T-helper 1 cell treated with Interleukin-12 subunit alpha and Interleukin-12 subunit beta and Interleukin-4 antibody, amounts not matched to agents 30 ng/mL and 1 ng/mL, for 36 hours (primary cell): ENCODE measurements at places on chromosomes 11 and 22. TPM values are rescaled to one million over a fixed set of nuclear protein-coding genes. Genes with fewer than 3 reads are reported as not detected.

KRTAP5-9 gene
- total RNA-seq: 0.24 TPM in 1 of 2 replicates, not detected in the other

UVRAG gene
- 18.5 and 21.7 TPM in 2 replicates for total RNA-seq

CHEK1 gene
- 74.7 and 76.6 TPM in 2 replicates for total RNA-seq

VPREB1 gene
- total RNA-seq: not detected in 2 replicates

RAB38 gene
- 2.6 and 3.7 TPM in 2 replicates for total RNA-seq

HBG1 gene
- not detected in 2 replicates for total RNA-seq

WNT7B gene
- not detected in 2 replicates for total RNA-seq

KLHL35 gene
- 0.85 and 0.96 TPM in 2 replicates for total RNA-seq

NRIP3 gene
- total RNA-seq: 4.2 and 4.7 TPM in 2 replicates

ALDH3B1 gene
- not detected in 2 replicates for total RNA-seq

PARVA gene
- total RNA-seq: 0.17 and 0.41 TPM in 2 replicates

TTC28 gene
- total RNA-seq: 3.1 and 3.7 TPM in 2 replicates

MS4A6E gene
- not detected in 2 replicates for total RNA-seq

APOL4 gene
- 0.56 and 0.73 TPM in 2 replicates for total RNA-seq

OR5B3 gene
- total RNA-seq: not detected in 2 replicates

TRIM22 gene
- 280 and 282 TPM in 2 replicates for total RNA-seq

PPFIBP2 gene
- 5.4 and 5.8 TPM in 2 replicates for total RNA-seq

OMP gene
- not detected in 2 replicates for total RNA-seq

CEND1 gene
- total RNA-seq: 4.0 and 4.1 TPM in 2 replicates

TCN2 gene
- 3.4 and 5.1 TPM in 2 replicates for total RNA-seq
